ENCODE measurements at places on chromosomes 6 and 20.

DNA sequence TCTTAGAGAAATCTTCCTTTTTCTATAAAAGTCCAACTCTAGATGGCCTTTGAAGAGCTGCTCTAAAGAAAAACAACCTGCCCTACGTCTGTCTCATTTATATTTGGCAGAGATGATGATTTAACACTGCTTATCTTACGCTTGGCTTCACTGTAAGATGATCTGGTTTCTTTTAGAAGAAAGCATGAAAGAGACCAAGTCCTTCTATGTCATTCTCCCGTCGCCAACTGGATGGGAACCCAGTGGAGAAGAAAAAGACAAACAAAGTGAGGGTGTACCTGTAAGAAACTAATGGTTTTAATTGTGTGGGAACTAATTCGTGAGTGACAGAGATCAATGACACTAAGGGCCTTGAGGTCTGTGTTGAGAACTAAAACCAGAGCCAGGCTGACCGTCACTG is 92.8 kb downstream of the MBOAT1 start:
- peak; percentile 91 for DNase-seq

GRCh38 chr6:158603261-158604047 is 41.1 kb downstream of the DYNLT1 start:
- no peak for DNase-seq

GRCh38 chr6:120903836-120904235 is 430.4 kb downstream of the TBC1D32 start:
- DNase-seq: no peak

- no peak for DNase-seq
Measured at GRCh38 chr20:33563788-33564187, 73.9 kb downstream of the CBFA2T2 start.

- no peak for DNase-seq
Measured at GRCh38 chr6:116929825-116930224, 52.8 kb downstream of the RFX6 start.

DNA sequence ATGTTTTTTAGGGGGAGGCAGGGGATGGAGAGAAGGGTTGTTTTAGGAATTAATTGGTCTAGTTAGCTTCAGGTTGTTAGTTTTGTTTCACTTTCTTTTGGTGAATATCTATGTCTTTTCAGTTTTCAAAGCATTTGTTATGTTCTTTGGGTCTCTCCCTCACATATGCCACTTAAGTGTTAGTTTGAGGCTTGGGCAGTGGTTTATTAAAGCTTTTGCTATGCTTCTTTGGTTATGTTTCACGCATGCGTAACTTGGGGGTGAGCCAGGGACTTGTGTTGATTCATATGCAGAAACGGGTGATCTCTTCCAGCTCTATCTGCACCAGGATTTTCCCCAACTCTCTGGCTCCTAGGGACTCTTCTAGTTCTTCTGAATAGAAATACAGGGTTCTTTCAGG is 11.4 kb upstream of the MMS22L start:
- peak; percentile 43 for DNase-seq
